ENCODE measurements at places on chromosomes 4 and X. TPM values are rescaled to one million over a fixed set of nuclear protein-coding genes. Genes with fewer than 3 reads are reported as not detected.

DNA sequence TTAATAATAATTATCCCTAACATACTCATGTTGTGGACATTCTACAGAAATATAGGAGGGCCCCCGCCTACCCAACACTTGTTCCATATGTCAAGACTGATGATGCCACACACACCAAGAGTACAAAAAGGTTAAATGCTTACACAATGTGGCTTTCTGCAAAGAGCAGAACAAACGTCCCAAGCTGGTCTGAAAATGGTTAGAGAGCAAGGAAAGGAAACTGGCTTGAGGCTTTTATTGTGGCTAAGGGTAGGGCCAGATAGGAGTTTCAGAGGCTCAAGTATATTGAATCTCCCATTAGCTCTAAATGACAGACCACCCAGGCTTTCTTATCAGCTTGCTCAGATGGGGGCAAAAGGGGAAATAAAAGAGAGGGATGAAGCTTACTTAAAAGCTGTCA is 134.1 kb upstream of the C1QTNF7 start:
- H3K27ac ChIP-seq: no peak overlapping the region
- H3K27me3 ChIP-seq: no peaks in the 10 kb centered on the region
- no peak overlapping the region for H3K4me3 ChIP-seq

GRCh38 chr4:164467493-164467892 is 286.4 kb upstream of the SMIM31 start:
- no peak for DNase-seq
- no peaks in the 10 kb centered on the region for H3K36me3 ChIP-seq
- no peak overlapping the region for H3K4me3 ChIP-seq
- H3K27me3 ChIP-seq: no peaks in the 10 kb centered on the region

Gene STARD8
- total RNA-seq: 0.38 TPM

Gene PLP1
- total RNA-seq: not detected

- H3K27me3 ChIP-seq: peaks cover 5% of the 10 kb centered on the region
- peak overlapping the region; percentile 99 for H3K4me3 ChIP-seq
- H3K36me3 ChIP-seq: peaks cover 2% of the 10 kb centered on the region
- peak overlapping the region; percentile 95 for H3K27ac ChIP-seq
Observed at GRCh38 chr4:159104694-159105414, 2.0 kb downstream of the RAPGEF2 start.

- peak overlapping the region; percentile 98 for H3K27ac ChIP-seq
- no peak overlapping the region for H3K4me3 ChIP-seq
- peaks cover 58% of the 10 kb centered on the region for H3K4me1 ChIP-seq
- peaks cover 22% of the 10 kb centered on the region for H3K36me3 ChIP-seq
Observed at GRCh38 chr4:40281913-40282312, 53.2 kb upstream of the CHRNA9 start.

GRCh38 chr4:53937327-53937726 is 127.1 kb downstream of the CHIC2 start:
- H3K27ac ChIP-seq: no peak overlapping the region
- no peaks in the 10 kb centered on the region for H3K4me1 ChIP-seq
- H3K4me3 ChIP-seq: no peak overlapping the region
- DNase-seq: no peak
- H3K27me3 ChIP-seq: no peaks in the 10 kb centered on the region

DNA sequence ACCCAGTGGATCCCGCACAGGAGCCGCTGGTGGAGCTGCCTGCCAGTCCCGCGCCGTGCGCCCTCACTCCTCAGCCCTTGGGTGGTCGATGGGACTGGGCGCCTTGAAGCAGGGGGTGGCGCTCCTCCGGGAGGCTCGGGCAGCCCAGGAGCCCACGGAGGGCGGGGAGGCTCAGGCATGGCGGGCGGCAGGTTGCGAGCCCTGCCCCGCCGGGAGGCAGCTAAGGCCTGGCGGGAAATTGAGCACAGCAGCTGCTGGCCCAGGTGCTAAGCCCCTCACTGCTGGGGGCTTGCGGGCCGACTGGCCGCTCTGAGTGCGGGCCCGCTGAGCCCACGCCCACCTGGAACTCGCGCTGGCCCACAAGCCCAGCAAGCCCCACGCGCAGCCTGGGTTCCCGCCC is 127.1 kb upstream of the TMEM164 start:
- H3K27me3 ChIP-seq: no peaks in the 10 kb centered on the region
- no peak overlapping the region for H3K4me3 ChIP-seq
- DNase-seq: no peak
- H3K27ac ChIP-seq: no peak overlapping the region

DNA sequence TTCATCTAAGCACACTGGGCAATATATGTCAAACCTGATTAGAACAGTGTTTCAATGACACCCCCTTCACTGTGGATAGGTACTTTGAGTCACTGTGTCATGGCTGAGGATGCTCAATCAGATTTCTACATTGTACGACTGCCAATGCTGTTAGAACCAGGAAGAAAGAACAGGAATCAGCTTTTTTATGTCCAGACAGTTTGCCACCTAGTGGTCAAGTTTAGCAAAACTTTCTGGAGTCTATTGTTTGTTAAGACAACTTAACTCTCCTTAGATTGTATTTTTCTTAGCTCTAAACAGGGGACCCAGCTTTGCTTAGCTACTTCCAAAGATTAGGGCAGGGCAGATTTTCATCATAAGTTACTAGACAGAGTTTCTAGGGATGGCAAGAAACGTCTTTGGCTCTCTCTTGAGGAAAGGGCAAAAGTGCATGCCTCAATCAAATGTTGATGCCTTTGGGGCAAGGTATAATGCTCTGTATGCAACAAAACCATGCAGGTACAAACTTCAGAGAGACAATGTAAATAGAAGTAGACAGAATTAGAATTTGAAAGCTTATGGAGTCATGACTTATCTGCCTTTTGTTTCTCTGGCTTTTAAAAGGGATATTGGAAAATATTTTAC is 40.5 kb upstream of the BMP3 start:
- H3K27me3 ChIP-seq: peaks cover 3% of the 10 kb centered on the region
- DNase-seq: peak; percentile 7
- H3K27ac ChIP-seq: no peak overlapping the region
- no peaks in the 10 kb centered on the region for H3K36me3 ChIP-seq
- H3K4me1 ChIP-seq: no peaks in the 10 kb centered on the region

GRCh38 chr4:35238793-35239192 is 1005.5 kb downstream of the ARAP2 start:
- H3K4me1 ChIP-seq: no peaks in the 10 kb centered on the region
- H3K27me3 ChIP-seq: no peaks in the 10 kb centered on the region
- no peaks in the 10 kb centered on the region for H3K36me3 ChIP-seq
- H3K27ac ChIP-seq: no peak overlapping the region

DNA sequence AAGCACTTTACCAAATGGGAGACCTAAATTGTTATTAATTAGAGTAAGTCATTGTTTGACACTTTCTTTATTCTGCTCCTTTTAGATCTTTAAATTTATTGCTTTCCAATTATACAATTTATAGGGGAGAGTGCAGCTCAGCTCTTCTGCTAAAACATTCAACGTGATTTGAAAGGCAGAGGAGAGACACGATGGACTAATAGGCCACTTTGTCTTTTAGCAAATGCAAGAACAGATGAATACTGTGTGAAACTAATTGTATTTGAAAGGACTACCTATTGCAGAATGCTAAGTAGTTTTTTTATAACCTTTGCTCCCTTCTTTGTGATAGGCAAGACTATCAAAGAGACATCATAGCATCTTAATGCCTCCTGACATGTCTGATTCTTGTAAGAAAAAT is 320.4 kb upstream of the KLF3 start:
- no peak overlapping the region for H3K4me3 ChIP-seq
- H3K27ac ChIP-seq: no peak overlapping the region
- no peaks in the 10 kb centered on the region for H3K27me3 ChIP-seq
- peaks cover 7% of the 10 kb centered on the region for H3K36me3 ChIP-seq
- DNase-seq: no peak

DNA sequence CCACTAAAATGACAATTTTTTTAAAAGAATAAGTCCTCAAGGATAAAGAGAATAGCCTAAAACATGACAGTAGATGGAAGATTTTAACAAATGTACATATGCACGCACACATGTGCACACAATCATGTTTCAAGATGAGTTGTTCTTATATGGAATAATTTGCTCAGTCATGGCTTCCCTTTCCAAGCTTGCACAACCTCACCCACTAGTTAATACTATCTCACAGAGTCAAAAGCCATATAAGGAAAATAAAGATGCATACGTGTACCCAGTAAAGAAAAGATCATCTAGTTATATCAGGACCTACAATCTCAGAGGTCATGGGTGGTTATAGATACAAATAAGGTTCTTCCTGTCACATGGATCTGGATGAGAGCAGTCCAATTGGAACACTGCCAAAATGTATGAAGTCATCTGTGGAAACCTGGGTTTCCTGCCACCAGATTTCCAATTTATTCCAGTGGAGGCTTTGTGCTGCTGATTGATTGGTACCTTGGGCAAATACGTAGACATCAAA is 56.1 kb downstream of the FAM13A start:
- H3K27ac ChIP-seq: no peak overlapping the region
- DNase-seq: no peak

Gene SH3RF1
- 0.34 TPM for total RNA-seq

DNA sequence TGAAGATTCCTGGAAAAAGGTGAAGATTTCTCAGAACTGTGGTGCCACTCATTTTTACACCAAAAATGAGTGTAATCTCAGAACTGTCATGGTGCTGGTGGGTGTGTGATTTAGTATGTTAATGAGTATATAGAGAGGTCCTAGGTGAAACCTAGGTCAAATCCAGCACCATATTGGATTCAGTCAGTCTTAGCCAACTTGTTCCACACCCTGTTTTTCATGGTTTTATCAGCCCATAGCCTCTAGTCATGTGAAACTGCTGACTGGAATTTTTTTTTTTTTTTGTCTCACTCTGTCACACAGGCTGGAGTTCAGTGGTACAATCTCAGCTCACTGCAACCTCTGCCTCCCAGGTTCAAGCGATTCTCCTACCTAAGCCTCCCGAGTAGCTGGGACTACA is 58.0 kb downstream of the LAS1L start:
- no peak for DNase-seq
- H3K27me3 ChIP-seq: no peaks in the 10 kb centered on the region
- H3K36me3 ChIP-seq: peaks cover 6% of the 10 kb centered on the region
- H3K27ac ChIP-seq: no peak overlapping the region

GRCh38 chrX:151004085-151004484 is 20.9 kb downstream of the HMGB3 start:
- no peaks in the 10 kb centered on the region for H3K4me1 ChIP-seq
- no peak for DNase-seq
- H3K27me3 ChIP-seq: peaks cover 1% of the 10 kb centered on the region

Gene ABCB7
- total RNA-seq: 50.5 TPM

GRCh38 chr4:167114416-167114971 is 119.8 kb downstream of the SPOCK3 start:
- no peak overlapping the region for H3K4me3 ChIP-seq
- no peak overlapping the region for H3K27ac ChIP-seq
- DNase-seq: no peak
- H3K4me1 ChIP-seq: no peaks in the 10 kb centered on the region
- no peaks in the 10 kb centered on the region for H3K36me3 ChIP-seq
- H3K27me3 ChIP-seq: no peaks in the 10 kb centered on the region

Gene KIF4A
- total RNA-seq: 22.3 TPM

DNA sequence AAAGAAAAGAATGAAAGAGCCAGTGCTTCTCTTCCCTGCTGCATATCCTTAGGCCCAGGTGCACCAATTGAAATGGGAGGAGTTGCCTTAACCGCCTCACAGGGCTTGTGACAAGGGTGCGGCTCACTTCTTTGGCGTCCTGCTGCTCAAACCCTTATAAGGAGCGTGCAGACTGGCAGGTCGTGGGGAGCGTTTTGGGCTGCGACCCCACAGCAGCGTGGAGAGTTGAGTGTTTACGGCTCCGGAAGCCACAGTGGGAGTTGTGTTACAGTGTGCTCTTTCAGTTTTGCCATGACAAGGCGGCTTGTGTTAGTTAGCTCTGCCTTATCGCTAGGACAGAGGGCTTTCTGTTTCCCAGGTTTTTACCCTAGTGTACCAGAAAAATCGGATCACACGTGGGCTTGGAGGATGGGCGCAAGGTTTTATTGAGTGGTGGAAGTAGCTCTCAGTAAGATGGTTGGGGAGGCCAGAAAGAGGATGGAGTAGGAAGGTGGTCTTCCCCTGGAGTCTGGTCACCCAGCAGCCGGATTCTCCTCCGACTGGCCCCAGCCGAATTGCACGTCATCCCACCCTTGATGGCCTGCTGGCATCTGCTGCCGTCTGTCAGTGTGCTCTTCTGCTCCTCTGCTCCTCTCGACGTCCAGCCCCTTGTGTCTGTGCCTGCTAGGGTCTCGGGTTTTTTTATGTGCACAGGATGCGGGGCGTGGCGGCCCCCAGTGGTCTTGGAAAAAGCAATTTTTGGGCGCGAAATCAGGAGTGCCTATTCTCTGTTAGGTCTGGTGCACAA is 718.9 kb downstream of the ARAP2 start:
- peaks cover 2% of the 10 kb centered on the region for H3K4me1 ChIP-seq
- H3K27me3 ChIP-seq: no peaks in the 10 kb centered on the region
- H3K36me3 ChIP-seq: no peaks in the 10 kb centered on the region
- DNase-seq: peak; percentile 34
- H3K27ac ChIP-seq: no peak overlapping the region

Data from activated CD8-positive, alpha-beta T cell treated with anti-CD3 and anti-CD28 coated beads for 36 hours (primary cell).